ENCODE measurements at places on chromosomes 16 and 17.

DNA sequence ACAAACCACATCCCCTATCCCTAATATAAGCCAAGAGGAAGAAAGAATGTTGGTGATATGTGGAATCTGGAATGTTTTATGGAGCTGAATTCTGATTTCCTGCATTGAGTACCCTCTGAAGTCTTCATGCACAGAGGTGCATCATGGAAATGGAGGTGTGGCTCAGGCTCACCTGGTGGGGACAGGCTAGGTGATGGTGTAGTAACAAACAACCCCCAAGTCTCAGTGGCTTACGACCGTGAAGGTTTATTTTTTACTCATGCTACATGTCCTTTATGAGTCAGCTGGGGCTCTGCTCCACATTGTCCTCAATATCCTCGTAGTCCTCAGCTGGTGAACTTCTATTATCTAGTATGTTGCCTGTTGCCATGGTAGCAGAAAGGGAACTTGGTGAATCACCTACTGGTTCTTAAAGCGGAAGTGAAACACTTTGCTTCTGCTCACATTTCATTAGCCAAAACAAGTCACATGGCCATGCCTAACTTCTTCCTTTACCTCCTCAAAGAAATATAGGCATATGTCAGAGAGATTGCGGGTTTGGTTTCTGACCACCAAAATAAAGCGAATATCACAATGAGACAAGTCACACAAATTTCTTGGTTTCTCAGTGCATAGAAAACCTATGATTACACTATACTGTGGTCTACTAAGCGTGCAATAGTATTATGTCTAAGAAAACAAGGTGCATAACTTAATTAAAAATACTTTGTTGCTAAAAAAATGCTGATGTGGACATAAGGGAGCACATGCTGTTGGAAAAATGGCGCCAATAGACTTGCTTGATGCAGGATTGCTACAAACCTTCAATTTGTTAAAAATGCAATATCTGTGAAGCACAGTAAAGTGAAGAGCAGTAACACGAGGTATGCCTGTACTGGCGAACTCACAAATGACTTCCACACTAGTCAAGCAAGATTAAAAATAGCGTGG is at the start of gene PMFBP1:
Gene PMFBP1 (minus strand): TSS at position 51 of the 930 bp plus-strand sequence. CDS start 947 bp downstream, outside the sequence.
- no peak within 1 kb of the TSS for H3K27ac ChIP-seq
- H3K4me3 ChIP-seq = no peak within 1 kb of the TSS
- DNase-seq = peak; percentile 27
- no peaks in the 10 kb centered on the region for H3K4me1 ChIP-seq
- H3K36me3 ChIP-seq = no peaks in the 10 kb centered on the region

GRCh38 chr17:58382108-58382871 is 30.3 kb upstream of the SUPT4H1 start:
- H3K4me3 ChIP-seq = no peak overlapping the region
- DNase-seq = no peak
- no peaks in the 10 kb centered on the region for H3K27me3 ChIP-seq
- peaks cover 5% of the 10 kb centered on the region for H3K4me1 ChIP-seq

- DNase-seq = no peak
- no peak overlapping the region for H3K27ac ChIP-seq
- H3K4me1 ChIP-seq = no peaks in the 10 kb centered on the region
- no peak overlapping the region for H3K4me3 ChIP-seq
- H3K27me3 ChIP-seq = no peaks in the 10 kb centered on the region
Observed at GRCh38 chr17:75402026-75402425, 3.5 kb downstream of the GRB2 start.

DNA sequence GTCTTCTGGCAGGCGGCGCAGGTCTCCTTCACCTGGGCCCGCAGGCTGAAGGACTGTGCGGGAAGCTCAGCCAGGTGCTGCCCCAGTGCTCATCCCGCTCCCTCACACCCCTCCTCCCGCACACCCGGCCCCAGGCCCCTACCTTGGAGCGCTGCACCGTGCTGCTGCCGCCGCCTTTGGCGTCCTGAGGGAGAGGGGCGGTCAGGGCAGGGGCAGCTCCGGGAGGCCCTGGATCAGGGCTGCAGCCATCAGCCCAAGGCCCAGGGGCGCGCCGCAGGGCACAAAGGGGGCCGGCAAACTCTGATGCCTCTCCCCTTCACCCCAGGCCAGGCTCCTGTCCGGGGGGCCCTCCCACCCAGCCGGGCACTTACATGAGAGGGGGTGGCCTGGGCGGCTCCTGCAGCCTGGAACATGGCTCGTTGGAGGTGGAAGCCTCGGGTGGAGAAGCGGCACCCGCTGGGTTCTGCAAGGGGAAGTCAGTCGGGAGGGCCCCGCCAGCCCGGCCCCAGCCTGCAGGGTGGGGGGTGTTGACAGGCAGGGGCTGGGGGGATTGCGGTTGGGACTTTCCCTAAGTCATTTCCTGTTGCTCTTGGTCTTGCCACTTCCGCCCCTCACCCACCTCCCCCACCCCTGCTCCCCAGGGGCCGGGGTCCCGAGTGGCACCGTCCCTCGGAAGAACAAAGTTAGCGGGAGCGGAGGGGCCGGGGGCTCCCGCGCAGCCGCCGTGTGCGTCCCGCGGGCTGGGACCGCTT is 863 bp downstream of the LIMD2 start:
- H3K4me1 ChIP-seq = no peaks in the 10 kb centered on the region
- no peaks in the 10 kb centered on the region for H3K36me3 ChIP-seq
- peak overlapping the region; percentile 60 for H3K27ac ChIP-seq
- H3K4me3 ChIP-seq = peak overlapping the region; percentile 46

DNA sequence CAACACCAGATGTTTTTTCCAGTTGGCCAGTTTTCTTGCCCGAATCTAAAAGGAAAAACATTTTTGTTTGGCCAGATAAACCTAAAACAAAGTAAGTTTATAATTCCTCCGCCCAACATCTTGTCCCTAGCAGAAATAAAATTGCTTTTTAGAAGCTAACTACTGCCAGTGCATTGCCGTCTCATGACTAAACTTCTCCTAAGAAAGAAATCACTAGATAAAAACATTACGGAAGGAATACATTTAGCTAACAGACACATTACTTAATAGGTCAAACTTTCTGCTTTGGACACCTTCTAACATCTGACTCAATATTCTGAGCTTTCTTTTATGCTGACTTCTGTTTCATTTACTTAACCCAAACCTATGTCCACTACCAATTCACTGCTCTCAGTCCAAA is 36.2 kb downstream of the FBXL20 start:
- H3K27me3 ChIP-seq = no peaks in the 10 kb centered on the region
- no peaks in the 10 kb centered on the region for H3K4me1 ChIP-seq
- H3K27ac ChIP-seq = no peak overlapping the region
- DNase-seq = no peak
- no peak overlapping the region for H3K4me3 ChIP-seq
- no peaks in the 10 kb centered on the region for H3K36me3 ChIP-seq

- no peak for DNase-seq
- no peaks in the 10 kb centered on the region for H3K36me3 ChIP-seq
- H3K4me3 ChIP-seq = no peak overlapping the region
- peaks cover 7% of the 10 kb centered on the region for H3K4me1 ChIP-seq
- H3K27me3 ChIP-seq = no peaks in the 10 kb centered on the region
Observed at GRCh38 chr17:27384261-27384701, 72.0 kb upstream of the KSR1 start.

DNA sequence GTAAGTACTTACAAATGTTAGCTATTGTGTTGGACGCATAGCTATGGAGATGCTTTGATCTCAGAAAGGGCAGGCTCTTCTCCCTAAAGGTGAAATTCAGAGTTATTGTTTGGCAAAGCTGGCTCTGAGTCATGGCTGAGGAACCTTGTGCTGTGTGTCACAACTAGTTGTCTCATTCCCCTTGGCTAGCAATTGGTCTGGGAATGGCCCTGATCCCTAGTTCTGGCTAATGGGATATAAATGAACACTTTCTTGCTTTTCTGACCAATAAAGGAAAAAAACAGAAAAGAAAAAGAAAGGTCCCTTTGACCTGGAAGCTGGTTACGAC is 210.6 kb downstream of the MAP2K4 start:
- H3K4me3 ChIP-seq = no peak overlapping the region
- H3K27ac ChIP-seq = no peak overlapping the region
- no peaks in the 10 kb centered on the region for H3K27me3 ChIP-seq
- H3K36me3 ChIP-seq = no peaks in the 10 kb centered on the region
- H3K4me1 ChIP-seq = no peaks in the 10 kb centered on the region

DNA sequence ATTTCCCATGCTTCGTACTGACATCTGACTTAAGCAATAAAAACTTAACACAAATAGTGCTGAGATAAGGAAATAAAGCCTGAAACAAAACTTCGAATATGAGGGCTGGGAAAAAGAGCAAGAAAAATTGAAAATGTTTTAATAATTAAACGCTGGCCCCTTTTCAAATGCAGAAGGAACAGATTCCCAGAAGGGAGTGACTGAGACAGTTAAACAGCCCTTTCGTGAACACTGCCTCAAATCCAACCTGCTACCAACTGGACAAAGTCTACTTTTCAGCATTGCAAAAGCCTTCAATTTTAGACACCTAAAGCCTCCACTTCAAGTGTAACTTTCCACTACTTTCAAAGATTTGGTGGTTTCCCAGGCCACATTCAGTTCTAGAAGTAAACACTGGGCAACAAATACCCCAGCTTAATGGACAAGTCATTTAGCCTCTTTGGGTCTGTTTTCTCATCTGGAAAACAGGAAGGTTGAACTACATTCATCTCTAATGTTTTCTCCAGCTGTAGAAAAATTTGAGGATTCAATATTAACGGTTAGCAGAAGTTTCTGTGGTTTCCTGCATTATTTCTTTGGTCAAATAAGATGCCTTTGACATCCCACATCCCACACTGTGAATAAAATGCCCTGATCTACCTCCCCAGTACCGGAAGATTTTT is 11.8 kb downstream of the RFFL start:
- H3K36me3 ChIP-seq = no peaks in the 10 kb centered on the region
- H3K27me3 ChIP-seq = no peaks in the 10 kb centered on the region
- H3K4me3 ChIP-seq = no peak overlapping the region
- H3K4me1 ChIP-seq = peaks cover 6% of the 10 kb centered on the region
- peak; percentile 27 for DNase-seq
- H3K27ac ChIP-seq = peak overlapping the region; percentile 69

Data from colonic mucosa (tissue), 4 donors.